ENCODE measurements at places on chromosomes 3 and 15. TPM values are rescaled to one million over a fixed set of nuclear protein-coding genes. Genes with fewer than 3 reads are reported as not detected.

ERICH6 gene
- 0.21 TPM for total RNA-seq

RNF111 gene
- 38.3 TPM for total RNA-seq

CXCR6 gene
- total RNA-seq = 0.63 TPM

C2CD4A gene
- total RNA-seq = 0.11 TPM

THAP10 gene
- total RNA-seq = 5.0 TPM

AADAC gene
- total RNA-seq = 0.69 TPM

FSTL1 gene
- 1,313 TPM for total RNA-seq

SPTBN5 gene
- 1.7 TPM for total RNA-seq

MUC4 gene
- 0.42 TPM for total RNA-seq

CCDC9B gene
- total RNA-seq = 10.0 TPM

ONECUT1 gene
- 0.63 TPM for total RNA-seq

LRRC2 gene
- total RNA-seq = 4.3 TPM

SLC33A1 gene
- total RNA-seq = 35.3 TPM

BCHE gene
- 174 TPM for total RNA-seq

GOLGA8M gene
- 2.1 TPM for total RNA-seq

GOLGA8H gene
- total RNA-seq = 1.4 TPM

GUCA1C gene
- total RNA-seq = not detected

COL7A1 gene
- 20.0 TPM for total RNA-seq

MINAR1 gene
- 4.9 TPM for total RNA-seq

KBTBD13 gene
- 0.32 TPM for total RNA-seq

CTXN2 gene
- total RNA-seq = not detected

MKRN2OS gene
- total RNA-seq = not detected
